ENCODE measurements at places on chromosomes 16 and 17.

- DNase-seq: no peak
Observed at GRCh38 chr17:30717291-30718098, 107.0 kb downstream of the CRLF3 start.

DNA sequence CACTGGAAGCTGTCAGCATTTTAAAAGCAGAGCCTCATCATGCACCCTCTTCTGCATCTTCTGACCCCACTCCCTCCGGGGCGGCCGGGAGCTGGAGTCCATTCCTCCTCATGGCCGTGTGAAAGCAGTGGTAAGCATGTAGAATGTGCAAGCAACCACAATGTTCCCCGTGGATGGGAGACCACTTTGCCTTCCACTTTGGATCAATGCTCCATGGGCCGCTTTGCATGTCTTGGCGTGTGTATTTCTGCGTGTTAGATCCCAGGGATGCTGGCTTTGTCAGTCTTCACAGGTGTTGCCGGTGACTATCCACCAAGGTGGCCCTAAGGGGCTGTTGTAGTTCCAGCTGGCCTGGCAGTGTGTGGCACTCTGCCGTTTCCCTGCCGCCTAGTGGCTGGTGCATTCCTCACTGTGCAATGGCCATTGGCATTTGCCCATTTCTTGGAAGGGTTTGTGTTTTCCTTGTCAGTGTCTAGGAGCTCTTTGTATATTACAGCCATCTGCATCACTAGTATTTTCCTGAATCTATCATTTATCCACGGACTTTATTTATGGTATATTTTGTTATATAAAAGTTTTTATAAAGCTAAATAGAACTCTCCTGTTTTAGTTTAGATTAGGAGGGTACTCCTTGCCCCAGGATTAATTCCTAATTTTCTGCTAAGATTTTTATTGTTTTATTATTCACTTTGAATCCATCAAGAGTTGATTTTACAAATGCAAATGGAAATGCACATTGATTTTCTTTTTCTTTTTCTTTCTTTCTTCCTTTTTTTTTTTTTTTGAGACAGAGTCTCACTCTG lies 5.8 kb upstream of the ALDH3A1 start:
- no peak for DNase-seq

GRCh38 chr17:45649796-45650195 lies 134.3 kb upstream of the CRHR1 start:
- no peak for DNase-seq

GRCh38 chr17:70099884-70100283 lies 24.9 kb downstream of the KCNJ16 start:
- DNase-seq: no peak

DNA sequence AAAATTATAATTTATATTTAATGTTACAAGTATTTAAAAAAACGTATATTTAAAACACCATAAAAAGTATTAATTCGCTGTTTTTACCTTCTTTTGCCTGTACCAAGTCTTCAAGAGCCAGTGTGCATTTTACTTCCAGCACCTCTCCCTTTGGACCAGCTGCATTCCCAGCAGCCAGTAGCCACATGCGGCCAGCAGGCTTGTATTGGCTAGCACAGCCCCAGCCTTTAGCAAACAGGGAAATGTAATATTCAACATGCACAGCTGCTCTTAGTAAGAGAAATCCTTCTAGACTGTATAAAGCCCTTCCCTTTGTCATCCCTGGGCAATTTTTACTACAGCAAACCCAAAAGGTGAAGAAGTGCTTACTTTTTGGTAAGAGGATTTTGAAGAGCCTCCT lies 6.6 kb downstream of the DHODH start:
- DNase-seq: no peak

GRCh38 chr16:73697336-73697735 lies 599.3 kb upstream of the PSMD7 start:
- DNase-seq: no peak

GRCh38 chr16:10178080-10178479 lies 4.1 kb downstream of the GRIN2A start:
- DNase-seq: no peak

Measured in muscle of arm (tissue), 14 donors.